ENCODE measurements at places on chromosomes 7 and 10. TPM values are rescaled to one million over a fixed set of nuclear protein-coding genes. Genes with fewer than 3 reads are reported as not detected.

The SFTPA1 gene
- 0.95 TPM for total RNA-seq

The NPSR1 gene
- not detected for total RNA-seq

The CD36 gene
- total RNA-seq = 6.2 TPM

The PANK1 gene
- 4.0 TPM for total RNA-seq

DNA sequence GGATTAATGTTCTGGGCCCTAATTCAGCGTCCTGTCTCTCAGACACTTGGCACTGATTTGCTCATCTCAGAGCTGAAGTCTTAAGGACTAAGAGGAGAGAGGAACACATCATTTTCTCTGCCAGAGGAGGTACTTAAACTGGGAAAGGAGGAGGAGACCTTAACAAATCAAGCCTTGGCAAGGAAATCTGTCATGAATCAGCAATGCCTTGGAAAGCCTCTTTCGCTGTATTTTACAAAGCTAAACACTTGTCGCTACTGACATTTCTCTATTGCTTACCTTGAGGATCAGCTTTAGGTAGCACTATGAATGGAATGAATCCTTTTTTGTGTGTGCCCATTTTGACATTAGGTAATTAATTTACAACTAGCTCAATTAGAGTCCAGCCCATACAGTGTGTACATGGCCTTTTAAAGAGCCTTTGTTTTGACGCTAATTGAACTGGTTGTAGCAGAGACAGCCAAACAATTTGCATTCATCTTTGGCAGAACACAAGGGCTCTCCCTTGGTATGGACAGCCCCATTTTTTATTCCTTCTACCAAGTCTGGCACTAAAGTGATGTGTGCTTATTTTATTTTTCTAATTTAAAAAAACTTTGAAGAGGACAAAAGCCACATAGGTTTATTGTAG lies 37.4 kb downstream of the AUTS2 start:
- peak; percentile 26 for DNase-seq

GRCh38 chr10:45373003-45373575 lies 927 bp upstream of the ALOX5 start:
- DNase-seq = no peak

GRCh38 chr10:101691081-101691480 lies 3.9 kb downstream of the FBXW4 start:
- no peak for DNase-seq

GRCh38 chr10:77949167-77949566 lies 22.6 kb upstream of the DLG5 start:
- peak; percentile 31 for DNase-seq

DNA sequence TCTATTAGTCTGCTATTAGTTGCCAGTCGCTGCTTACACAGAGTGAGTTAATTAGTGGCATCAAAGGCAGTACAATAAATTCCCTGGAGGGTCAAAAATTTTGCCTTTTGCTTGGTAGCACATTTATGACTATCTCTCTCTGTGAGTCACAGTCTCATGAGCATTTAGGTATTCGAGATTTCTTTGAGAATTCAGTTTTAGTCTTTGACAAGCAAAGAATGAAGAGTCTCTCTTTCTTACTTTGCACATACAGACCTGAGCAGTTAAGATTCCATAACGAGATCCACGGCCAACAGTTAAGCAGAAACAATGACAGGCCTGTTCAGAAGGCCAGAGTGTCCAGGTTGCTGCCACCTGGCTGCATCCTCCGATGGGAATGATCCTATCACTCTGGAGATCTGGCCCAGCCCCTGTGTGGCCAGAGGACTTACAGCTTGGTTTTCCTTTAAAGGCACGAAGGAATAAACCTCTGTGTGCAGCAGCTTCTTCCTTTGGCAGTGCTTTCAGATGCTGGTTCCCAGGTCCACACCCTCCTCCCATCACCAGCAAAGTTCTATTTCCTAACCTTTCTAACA lies 80.6 kb downstream of the GLI3 start:
- no peak for DNase-seq

GRCh38 chr10:14072541-14072940 lies 258.2 kb downstream of the FRMD4A start:
- no peak for DNase-seq

DNA sequence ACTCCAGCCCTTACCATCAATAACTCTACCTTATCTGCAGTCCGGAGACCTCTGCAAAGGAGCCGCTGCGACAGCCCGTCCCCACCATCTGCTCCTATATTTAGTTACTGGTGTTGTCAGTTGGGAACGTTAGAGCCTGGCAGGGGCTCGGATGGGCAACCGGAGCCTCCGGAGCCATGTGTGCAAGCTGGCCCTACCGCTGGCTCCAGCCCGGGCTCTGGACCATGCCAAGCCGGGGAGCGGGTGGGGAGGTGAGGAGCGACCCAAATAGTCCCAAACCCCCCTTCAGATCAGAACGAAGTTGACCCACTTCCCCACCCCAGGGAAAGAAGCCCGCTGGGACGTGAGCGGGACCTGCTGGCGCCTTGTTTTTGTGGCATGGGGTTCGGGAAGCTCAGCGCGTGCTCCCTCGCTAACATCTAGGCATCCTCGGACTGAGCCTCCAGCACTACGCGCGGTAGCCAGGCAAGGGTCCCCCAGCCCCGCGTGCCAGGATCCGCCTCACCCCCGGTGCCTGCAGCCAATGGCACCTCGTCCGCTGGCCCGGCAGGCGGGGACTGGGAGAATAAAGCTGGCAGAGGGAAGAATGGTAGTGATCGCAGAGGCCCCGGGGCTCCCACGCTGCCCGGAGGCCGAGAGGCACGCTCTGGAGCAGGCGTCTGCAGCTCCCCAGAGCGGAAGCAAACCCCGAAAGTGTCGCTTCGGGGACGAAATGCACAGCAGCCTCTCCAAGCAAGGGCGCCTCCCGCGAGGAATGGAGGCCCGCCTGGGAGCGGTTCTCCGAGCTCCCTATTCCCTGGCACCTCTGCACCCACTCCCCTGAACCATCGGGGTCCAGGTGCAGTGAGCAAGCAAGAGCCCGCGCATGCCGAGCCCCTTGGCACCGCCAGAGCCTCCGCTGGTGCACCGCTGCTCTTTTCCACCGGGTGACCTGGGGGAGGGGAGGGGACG lies 679 bp downstream of the LRRC20 start:
- peak; percentile 44 for DNase-seq

DNA sequence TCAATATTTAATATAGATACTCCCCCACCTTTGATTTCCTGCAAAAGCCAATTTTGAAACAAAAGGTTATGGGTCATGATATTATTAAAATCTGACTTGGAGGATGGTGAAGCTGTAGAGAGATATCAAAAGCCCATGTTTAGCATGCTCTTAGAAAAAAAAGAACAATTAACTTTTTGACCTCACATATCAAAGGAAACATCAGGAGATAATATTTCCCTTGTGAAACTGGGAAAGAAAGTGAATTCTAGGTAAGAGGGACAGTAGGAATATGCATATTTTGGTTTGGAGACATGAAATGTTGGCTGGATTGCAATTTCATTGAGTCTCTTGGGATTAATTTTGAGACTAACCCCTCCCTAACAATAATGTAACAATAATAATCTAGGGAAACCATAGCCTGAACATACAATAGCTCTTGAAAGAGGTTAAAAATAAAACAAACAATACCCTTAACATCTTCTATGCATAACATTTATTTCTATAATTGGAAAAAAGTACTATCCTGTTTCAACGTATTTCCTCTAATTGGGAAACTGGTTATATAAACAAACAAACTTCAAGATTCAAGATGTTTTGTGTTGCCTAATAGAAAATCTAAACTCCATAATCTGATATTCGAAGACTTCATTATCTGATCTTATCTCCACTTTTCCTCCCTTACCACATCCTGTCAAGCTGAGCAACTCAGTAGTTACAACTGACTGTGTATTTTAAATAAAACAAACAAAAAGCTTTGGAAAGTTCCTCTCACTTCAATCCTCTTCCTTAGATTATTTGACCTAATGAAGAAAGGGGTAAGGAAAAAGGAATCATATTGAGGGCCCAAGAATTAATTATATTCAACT lies 14.8 kb downstream of the TMEM26 start:
- DNase-seq = no peak

GRCh38 chr7:42479816-42480633 lies 243.0 kb upstream of the GLI3 start:
- no peak for DNase-seq

- peak; percentile 30 for DNase-seq
Measured at GRCh38 chr10:34908481-34908880, 93.4 kb upstream of the PARD3 start.

All from uterus (tissue), 4 donors.